ENCODE measurements at places on chromosomes 5 and 9.

DNA sequence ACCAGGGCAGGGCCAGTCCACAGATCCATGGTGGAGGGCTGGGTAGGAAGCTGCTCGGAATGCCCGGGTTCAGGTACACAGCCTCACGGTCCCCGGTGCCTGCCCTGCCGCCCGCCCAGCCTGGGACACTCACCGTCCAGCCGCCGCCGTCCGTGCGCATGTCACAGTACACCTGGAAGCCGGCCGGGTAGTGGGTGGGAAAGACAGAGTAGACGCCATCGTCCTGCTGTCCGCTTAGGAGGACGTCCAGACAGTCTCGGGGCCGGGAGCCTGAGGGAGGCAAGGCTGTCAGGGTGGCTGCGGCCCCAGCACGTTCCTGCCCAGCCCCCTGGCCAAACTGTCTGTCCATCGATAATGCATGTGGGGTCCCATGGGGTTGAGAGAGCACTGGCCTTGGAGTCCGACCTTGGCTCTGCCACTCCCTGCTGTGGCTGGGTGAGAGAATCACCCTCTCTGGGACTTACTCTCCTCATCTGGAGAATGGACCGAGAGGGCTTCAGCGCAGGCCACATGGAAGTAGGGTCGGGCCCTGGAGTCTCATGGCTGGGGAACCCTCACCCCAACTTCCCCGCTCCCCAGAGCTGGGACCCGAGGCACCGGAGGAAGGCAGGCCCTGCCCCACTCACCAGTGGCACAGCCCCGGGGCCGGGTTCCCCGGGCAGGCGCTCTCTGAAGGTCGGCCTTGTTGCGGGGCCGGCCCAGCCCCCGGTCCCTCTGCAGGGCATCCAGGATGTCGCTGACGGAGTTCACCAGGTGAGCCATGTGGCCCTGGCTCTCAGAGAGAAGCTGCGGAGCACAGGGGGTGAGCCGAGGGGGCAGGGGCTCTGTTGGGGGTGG is 15.2 kb downstream of the FIBCD1 start:
- no peak for DNase-seq

GRCh38 chr9:126326228-126327005 is at the start of gene MVB12B:
TSS of gene MVB12B (plus strand) at chr9:126326829. CDS start at chr9:126326930, 101 bp downstream.
- DNase-seq, result peak; percentile 46

DNA sequence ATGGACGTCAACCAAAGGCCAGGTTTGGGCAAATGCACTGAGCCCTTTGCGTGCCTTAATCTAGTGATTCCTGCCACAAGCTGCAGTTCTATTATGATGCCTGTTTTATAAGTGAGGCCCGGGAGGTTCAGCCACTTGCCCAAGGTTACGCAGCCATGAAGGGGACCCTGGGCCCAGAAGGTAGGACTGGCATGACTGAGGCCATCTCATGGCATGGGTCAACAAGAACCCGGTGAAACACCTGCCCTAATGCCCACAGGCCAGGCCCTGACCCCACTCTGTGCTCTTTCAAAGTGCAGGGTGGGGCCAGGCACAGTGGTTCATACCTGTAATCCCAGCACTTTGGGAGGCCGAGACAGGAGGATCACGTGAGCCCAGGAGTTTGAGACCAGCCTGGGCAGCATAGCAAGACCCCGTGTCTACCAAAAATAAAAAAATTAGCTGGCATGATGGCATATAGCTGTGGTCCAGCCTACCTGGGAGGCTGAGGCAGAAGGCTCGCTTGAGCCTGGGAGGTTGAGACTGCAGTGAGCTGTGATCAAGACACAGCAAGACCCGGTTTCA is 8.6 kb downstream of the NINJ1 start:
- DNase-seq, result no peak

GRCh38 chr9:106682420-106682819 is 180.5 kb upstream of the ZNF462 start:
- DNase-seq, result no peak

DNA sequence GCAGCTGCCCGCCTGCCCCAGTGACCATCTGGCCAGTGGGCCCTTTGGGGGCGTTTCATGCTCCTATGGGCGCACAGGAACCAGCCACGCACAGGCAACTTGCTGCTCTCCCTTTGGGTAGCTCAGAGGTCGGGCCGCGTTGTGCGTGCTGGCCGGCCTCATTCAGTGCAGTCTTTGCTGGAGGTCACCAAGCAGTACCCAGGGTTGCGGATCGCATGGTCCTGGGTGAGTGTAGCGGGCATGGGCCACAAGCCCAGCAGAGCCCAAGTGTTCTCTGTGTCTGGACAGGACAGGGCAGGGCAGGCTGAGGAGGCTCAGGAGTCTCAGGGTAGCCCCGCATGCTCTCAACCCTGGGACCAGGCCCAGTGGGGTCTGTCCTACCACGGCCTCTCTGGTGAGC is 9.9 kb upstream of the MRNIP start:
- no peak for DNase-seq

DNA sequence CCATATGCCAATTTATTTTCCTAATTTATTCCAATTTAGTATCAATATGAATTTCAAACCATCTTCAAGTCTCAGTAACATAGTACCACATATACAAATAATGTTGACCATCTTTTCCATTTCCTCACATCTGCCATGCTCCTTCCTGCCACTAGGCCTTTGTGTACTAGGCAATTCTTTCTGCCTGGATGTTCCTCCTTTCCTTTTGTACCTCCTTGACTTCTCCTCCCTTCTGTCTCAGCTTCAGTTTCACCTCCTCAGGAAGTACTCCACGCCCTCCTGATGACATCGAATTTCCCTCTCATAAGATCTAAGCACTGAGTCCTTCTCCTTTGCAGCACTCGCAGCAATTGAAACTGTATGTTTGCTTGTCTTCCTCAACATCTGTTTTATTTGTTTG is 53.9 kb downstream of the MEF2C start:
- no peak for DNase-seq

DNA sequence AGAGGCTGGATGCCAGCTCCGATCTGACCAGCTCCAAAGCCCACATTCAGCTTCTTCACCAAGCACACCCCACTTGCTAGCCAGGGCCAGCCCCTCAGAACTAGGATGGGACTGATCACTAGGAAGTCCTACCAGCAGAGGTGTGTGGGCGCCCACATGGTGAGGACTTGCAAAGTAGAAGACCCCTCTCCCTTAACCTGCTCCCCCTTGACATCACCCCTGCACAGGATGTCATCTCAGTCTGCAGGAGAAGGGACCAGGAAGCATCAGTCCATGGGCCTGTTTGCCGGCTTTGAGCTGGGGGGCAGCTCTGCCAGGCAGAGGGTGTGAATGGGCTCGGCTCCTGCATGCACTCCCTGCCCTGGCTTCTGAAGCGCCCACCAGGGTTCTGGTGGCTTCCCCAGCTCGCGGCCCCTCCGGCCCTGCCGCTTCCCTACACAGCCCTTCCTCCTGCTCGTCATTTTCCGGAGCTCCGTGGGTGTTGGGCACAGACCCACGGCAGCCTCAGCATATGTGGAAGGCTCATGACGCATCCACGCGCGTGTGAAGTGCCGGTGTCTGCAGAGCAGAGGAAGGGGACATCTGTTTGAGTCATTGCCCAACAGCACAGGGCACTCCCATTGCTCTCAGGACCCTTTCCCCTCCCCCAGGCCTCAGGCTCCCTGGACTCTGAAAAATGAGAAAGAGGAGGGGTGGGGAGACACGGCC is 3.7 kb upstream of the FAM78A start:
- DNase-seq, result no peak

DNA sequence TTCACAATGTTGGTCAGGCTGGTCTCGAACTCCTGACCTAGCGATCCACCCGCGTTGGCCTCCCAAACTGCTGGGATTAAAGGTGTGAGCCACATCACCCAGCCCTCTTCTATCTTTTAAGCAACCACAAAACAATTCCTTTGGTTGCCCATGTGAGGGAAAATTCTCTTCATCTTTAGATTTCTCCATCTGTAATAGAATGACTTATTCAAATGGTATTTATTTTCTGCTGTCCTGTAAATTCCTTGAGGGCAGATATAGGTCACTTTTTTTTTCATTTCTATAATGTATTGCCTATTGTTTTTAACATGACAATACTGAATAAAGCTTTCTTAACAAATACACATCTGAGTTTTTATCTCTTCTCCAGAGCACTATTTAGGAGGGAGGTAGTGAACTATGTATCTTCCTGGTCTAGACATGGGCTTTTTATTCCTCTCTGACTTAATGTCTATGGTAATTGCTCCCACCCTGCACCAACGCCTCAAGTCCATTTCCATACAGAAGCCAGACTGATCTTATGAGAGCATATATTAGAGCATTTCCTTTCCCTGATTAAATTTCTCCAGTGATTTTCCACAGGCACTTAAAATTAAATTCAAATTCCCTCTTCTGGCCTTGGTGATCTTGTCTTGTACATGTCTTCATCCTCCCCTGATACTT is 595.6 kb downstream of the CAAP1 start:
- DNase-seq, result no peak

DNA sequence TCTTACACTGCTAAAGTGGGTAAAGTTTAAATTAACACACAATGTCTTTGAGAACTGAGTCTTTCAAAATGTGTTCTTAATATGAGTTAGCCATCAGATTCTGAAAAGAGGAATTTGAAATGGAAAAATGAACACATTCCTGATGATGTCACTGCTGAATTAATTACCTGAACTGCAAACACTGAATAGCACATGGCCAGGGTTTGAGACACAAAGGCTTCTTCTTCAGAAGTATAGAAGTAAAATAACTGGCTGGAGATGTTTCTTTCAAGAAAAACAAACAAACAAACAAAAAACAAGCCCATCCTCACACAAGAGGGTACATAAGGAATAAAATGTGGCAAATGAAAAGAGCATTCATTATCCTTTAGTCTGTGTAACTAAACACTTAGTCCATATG is 7.1 kb downstream of the GLIS3 start:
- no peak for DNase-seq

DNA sequence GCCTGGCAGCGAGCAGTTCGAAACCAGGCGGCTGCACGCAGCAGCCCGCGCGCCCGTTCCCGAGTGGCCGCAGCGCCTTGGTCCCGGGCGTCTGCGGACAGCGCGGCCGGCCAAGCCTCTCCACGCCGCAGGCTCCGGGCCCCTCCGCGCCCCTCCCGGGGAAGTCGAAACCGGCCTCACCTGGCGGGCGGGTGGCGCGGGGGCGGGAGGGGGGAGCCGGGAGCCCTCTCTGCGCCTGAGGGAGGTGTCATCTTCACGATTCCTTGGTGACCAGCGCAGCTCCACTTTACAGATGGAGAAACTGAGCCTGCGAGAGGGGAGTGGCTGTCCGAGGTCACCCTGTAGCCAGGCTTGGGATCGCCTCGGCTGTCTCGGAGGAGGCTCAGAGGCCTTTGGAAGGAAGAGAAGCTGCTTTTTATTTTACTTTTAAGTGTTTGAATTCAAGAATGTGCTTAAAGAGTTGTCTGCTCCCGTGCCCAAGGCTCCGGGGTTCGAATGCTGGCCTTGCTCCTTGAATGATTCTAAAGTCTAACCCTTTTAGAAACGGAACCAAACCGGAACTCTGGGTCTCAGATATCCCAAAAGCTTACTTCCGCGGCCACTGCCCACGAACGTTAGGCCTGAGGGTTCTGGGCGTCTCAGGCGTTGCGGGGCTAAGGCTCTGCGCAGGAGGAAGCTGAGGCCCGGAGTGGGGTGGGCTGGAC is 662 bp downstream of the SUSD3 start:
- peak; percentile 28 for DNase-seq

DNA sequence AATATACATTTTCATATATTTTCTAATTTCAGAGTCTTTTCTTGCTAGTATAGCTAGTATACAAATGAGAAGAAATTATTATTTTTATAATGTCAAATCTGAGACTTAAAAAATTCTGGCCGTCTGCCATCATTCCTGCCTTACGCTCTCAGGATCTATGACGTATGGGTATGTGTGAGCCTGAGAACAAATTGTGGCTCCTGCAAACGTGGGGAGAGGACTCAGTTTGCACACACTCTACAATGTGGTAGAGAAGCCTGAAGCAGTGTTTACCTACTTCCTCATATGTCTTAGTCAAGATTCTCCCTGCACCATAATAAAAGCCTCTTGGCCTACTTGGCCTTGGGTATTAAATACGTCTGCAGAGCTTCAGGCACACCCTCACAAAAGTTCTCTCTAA is 825.4 kb downstream of the SEMA5A start:
- DNase-seq, result no peak

DNA sequence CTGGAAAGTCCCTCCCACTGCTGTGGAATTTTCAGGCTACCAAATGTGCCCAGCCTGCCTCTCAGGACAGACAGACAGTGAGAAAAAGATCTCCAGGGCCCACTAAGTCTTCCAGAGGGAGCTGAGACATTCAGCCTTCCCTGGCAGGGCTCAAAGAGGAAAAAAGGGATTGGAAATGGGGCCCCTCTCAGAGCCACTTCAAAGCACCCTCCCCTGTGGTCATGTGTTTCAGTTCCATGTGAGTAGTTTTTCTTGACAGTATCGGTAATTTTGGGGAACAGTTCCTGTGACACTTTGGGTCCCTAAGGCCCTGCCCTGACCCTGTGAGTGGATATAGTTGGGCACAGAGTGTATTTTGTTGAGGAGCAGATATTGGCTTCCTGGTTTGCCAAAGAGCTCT is 25.0 kb downstream of the LARP1 start:
- no peak for DNase-seq

DNA sequence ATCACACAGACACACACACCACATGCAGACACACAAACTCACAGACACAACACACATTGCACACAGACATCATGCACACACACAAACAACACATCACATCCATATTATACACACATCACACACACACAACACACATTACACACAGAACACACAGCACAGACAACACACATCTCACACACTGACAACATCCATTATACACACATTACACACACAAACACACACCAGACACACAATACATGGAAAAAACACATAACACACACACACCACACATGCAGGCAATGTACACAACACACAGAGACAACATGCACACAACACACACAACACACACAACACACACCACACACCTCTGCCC is 4.8 kb upstream of the CCDC187 start:
- DNase-seq, result no peak

- peak; percentile 72 for DNase-seq
These were observed at the start of gene ZBTB6 for GRCh38 chr9:122912964-122913673. TSS of gene ZBTB6 (minus strand) at chr9:122913323. CDS start at chr9:122912072, 1,251 bp downstream.

DNA sequence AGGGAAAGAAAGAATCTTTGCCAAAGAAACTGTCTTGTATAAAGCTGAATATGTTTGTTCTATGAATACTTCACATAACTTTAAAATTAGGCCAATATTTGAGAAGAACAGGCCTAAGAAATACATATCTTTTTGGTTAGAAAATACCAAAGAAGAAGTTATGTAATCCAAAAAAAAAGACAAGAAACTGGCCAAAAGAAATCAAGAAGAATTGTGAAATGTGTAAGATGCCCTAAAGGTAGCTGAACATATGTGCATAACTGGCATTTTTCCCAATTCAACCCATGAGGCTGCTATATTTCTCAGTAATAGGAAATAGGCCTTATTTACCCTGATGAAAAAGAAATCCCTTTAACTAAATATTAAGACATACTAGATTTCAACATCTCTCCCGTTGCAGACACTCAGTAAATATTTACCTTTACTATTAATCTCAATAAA is 290.0 kb downstream of the CETN3 start:
- no peak for DNase-seq
